Activated CD8-positive, alpha-beta T cell treated with anti-CD3 and anti-CD28 coated beads, Interleukin-2, amount 10 ng/mL, durations not matched to agents 7 days and 5 days (primary cell): ENCODE measurements at places on chromosomes 2 and 18.

DNA sequence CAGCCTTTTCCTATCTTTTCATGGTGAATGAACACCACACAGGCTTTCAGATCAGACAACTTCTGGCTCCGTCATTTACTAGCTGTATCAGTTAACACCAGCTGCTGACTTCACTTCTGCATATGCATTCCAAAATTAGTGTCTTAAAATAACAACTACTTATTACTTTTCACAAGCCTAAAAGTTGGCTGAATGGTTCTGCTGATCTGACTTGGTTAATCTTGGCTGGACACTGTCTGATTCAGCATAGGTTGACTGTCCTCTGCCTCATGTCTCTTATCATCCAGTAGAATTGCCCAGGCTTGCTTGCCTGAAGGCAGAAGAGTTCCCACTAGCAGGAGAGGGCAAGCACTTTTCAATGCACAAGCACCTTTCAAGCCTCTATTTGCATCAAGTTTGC lies 72.7 kb downstream of the MARCHF4 start:
- DNase-seq: no peak

DNA sequence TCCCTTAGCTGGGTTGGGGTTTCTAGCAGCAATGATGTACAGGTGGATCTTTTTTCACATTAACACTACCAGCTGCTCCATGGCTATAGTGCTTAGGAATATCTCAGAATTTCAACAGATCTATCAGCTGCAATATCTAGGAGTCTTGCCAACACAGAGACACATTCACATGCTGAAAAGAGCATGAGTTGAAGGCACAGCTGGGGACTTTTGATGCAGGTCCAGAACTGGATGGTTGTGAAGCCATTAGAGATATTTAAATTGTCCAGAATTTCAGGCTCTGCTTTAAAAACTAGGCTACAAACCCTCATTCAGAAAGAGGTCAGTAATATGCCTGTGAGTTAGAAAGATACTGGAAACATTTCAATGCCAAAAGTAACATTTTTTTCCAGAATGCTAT lies 122.2 kb upstream of the CCDC195 start:
- no peak for DNase-seq

GRCh38 chr2:129008881-129009554 lies 690.4 kb upstream of the HS6ST1 start:
- DNase-seq: no peak

DNA sequence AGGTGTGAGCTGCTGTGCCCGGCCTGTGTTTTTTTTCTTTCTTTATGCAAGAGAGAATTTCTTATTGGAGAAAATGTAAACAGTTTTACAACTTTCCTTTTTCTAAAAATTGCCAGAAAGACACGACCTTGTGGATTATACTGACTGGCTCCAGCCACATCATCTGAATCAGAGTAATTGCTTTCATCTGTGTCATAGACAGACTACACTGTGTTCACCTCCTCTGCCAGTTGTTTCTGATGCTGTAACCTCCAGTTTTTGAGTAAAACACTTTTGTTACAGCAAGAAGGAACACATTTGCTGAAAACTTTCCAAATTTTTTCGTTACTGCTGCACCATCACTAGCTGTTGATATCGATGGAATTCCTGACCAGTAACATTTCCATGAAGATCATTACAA lies 43.9 kb upstream of the PLEKHM3 start:
- no peak for DNase-seq

DNA sequence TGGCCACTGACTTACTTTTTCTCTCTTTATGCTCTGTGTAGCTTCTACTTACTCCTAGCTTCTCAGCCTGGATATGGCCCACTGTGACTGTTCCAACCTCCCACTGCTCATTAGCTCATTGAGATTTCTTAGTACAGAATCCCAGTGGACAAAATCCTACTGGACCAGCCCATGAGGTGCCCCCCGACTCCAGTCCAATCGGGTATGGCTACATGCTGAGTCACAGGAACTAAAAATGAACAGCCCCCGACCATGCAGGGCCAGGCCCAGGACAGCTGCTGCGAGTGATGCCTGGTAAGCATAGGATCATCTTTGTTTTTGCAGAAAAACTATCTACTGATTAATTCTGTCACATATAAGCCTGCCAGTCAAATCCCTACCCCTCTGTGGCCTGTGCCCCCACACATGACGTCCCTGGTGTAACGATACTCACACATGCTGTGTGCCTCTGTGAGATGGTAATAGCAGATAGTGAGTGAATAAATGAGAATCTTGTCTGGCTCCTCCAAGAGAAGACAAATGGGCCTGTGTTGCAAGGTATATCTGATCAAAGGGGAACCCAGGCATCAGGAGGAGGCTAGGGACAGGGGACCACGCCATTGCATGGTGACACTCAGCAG lies 85.9 kb upstream of the KLF7 start:
- DNase-seq: no peak

- DNase-seq: no peak
Observed at GRCh38 chr2:144230033-144230432, 289.9 kb downstream of the ZEB2 start.

GRCh38 chr2:120834206-120834605 lies 98.5 kb downstream of the GLI2 start:
- DNase-seq: no peak

DNA sequence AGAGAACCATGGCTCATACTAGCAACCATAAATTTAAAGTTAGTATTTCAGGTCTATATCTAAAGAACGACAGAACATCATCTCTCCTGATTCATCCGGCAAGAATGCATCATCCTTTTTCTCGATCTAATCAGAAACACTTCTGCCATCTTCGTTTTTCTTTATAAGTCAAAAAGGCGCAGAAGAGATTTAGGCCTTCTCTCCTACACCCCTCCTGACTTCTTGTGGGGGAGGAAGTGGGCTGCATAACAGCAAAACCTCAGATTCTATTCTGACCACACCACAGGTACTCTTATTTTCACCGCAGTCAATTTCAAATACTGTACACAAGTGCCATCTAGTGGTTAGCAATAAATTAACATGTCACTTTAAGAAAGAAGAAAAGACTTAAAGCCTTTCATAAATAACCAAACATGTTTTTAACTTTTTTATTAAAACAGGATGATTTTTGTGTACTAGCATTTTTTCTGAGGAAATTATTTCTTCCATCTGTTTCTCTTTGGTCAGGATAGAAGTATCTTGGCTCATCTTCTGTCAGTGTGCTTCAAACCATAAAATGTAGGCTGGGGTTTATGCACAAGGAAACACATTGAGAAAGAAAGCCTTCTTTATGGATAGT lies 48.4 kb upstream of the PIK3C3 start:
- DNase-seq: peak; percentile 68

DNA sequence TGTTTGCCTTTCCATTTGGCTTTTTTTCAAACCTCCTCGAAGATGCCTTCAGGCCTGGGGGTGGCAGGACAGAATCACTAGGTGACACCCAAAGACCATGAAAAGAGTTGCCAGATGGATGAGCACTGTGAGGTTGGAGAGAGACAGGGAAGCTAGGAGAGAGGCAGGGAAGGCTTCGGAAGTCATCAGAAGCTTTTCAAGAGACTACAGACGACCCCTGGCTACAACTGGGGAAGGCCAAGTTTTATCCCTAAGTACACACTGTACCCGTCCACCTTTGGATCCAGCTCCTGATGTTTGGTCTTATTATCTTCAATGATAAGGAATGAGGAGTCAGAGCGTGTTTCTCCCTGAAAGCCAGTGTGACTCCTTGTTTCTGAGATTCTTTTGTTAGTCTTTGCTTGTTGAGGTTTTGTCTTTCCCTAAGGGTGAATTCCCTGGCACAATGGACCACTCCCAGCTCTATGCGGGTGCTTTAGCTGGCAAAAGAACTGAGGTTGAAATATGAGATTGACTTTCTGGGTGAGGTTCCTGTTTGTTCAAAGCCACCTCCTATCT lies 33.4 kb upstream of the SLC9A2 start:
- DNase-seq: no peak

GRCh38 chr2:182867426-182868053 lies 1.1 kb upstream of the FRZB start:
- no peak for DNase-seq

DNA sequence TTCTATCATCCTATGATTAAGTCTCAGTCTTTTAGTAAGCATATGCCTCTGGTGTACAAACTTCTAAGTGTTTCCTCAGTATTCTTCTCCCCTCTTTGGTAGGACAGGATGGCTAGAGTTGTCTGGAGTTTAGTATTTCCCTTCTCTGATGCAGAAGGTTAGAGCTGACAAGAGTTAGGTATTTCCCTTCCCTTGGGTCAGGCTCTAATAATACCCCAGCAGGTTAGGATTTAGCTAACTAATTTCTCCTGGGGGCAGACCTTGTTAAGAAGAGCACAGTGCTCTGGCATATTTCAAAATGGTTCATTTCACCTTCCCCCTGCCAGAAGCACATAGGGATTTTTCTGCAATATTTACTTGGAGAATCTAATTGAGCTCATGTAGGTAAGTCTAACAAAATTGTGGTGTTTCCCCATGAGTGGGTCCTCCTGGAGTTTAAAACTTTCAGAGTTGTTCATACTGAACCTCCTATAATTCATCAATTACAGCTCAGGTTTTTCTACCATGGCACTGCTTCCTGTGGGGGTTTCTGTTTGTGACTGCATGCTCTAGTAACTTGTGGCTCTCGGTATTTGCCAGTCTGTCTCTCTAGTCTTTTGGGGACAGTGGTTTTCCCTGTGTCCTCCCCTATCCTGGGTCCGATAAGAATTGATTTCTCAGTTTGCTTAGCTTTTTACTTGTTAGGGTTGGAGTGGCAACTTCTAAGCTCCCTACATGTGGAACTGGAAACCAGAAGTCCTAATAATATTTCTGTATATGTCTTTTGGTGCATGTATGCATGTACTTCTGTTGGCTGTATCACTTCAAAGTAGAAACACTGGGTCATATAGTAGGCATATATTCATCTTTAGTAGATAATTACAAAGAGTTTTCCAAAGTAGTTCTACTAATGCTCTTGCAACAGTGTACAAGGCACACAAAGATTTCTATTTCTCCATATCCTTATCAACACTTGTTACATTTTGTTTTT lies 77.7 kb downstream of the GDF7 start:
- no peak for DNase-seq

DNA sequence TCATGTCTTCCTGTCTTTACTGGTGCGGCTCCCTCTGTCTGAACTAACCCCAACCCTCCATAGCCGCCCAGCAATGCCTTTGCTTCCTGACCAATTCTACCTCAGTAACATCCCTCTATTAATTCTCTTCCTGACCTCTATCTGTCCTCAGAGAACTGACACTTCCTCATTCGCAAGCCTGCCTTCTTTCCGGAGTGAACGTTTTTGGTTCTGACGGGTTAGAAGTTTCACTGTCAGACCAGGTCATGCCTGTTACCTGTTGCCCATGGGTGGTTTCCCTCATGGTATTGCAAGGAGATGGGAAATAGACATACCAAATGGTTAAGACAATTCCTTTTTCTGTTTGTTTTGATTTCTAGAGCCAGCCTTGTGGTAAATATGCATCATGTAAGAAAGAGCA lies 453.4 kb upstream of the SLC14A2 start:
- no peak for DNase-seq

DNA sequence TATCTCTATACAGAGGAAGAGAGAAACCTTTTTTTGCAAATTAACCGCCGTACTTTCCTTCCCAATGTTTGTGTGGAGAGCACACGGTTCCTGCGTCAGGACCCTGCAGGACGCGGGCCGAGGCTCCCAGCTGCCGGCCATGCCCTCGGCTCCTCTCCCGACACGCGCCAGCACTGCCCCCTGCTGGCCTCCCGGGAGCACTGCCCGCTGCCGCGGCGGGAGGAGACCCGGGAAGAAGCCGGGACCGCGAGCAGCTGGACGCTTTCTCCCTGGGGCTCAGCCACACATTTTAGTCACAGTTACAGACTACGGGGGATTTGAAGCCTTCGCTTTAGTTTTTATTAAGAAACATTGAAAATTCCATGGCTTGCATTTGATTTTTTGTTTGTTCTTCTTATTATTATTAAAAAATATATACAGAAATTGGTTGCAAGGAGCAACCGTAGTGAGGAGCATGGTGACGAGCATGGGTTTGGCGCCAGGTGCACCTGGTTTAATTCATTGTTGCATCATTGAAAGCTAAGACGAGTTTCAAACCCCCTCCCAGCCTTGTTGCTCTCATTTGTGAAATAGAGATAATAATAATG lies 401.2 kb downstream of the GALR1 start:
- DNase-seq: peak; percentile 64

GRCh38 chr2:127629637-127630036 lies 16.3 kb upstream of the GPR17 start:
- no peak for DNase-seq

GRCh38 chr2:31138037-31138962 lies at the start of gene GALNT14:
TSS of gene GALNT14 (minus strand) at chr2:31138440. CDS start at chr2:31138086, 354 bp downstream.
- peak; percentile 52 for DNase-seq

DNA sequence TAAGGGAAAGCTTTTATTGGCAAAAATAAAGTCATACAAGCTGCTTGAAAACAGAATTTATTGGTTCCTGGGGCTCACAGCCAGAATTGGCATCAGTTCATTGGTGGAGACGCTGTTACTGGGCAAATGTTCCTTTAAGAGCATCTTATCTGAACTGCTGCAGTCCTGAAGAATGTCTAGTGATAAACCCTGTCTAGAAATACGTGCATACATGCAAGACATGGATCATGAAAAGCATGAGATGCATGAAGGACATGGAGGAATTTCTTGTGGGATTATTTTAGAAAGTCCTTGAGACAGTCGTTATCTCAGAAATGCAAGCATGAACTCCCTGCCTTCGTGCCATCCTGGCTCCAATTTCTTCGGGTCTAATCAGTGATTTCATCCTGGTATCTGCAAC lies 32.5 kb upstream of the FHOD3 start:
- no peak for DNase-seq

DNA sequence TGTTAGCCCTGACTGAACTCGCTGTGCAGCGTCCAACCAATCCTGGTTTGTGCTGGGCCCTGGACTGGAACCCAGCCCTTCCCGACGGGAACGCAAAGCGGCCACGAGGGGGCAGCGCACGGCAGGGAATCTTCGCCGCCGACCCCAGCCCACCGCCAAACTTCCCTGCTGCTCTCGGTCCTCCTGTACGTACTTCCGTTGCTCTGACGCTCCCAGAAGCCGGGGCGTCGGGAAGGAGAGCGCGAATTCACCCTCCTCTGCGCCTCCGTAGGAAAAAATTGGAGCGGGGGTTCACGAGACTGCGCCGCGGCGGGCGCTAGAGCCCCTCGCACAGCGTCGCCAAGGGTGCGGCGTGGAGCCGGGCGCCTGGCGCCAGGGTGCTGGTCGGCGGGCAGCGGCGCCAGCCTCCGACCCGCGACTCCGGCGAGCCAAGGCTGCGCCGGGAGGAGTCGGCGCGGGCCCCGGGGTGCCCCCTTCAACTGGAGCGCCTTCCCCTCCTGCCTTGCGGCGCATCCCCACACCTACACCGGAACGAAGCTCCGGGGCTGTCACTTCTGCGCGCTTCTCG lies 873 bp upstream of the SH3RF3 start:
- peak; percentile 64 for DNase-seq

GRCh38 chr2:165640247-165640929 lies 153.7 kb downstream of the GALNT3 start:
- no peak for DNase-seq

GRCh38 chr2:120919771-120920453 lies 184.2 kb downstream of the GLI2 start:
- no peak for DNase-seq

GRCh38 chr18:7096838-7097237 lies 20.8 kb downstream of the LAMA1 start:
- no peak for DNase-seq

GRCh38 chr18:69980509-69980908 lies 32.8 kb upstream of the CD226 start:
- no peak for DNase-seq
